ENCODE measurements at places on chromosomes 3 and 15. TPM values are rescaled to one million over a fixed set of nuclear protein-coding genes. Genes with fewer than 3 reads are reported as not detected.
A peak's percentile ranks its signal among the peaks of the same experiment; 100 is the strongest.

DNA sequence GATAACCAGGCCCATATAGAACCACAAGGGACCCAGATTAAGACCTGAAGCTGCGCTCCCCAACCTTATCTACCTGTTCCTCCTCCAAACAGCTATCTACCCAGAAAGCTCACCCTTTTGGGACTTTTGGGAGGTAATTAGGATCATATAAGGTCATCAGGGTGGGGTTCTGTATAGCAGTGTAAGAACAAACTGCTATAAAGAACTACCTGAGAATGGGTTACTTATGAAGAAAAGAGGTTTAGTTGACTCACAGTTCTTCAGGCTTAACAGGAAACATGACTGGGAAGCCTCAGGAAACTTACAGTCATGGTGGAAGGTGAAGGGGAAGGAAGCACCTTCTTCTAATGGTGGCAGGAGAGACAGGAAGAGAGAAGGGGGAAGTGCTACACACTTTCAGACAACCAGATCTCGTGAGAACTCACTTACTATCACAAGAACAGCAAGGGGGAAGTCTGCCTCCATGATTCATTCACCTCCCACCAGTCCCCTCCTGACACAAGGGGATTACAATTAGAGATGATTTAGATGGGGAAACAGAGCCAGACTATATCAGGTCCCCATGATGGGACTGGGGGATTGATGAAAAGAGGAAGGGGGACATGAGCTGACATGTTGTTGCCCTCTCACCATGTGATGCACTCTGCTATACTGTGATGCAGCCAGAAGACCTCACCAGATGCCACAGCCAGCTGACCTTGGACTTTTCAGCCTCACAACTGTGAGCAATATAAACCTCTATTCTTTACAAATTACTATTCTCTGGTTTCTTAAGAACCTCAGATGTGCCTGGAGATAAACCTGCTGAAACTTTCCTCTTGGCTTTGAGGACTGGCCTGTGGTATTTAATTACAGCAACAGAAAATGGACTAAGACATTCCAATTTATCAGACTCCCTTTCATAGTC, 15.3 kb upstream of the FMN1 start:
- no peak for DNase-seq

DNA sequence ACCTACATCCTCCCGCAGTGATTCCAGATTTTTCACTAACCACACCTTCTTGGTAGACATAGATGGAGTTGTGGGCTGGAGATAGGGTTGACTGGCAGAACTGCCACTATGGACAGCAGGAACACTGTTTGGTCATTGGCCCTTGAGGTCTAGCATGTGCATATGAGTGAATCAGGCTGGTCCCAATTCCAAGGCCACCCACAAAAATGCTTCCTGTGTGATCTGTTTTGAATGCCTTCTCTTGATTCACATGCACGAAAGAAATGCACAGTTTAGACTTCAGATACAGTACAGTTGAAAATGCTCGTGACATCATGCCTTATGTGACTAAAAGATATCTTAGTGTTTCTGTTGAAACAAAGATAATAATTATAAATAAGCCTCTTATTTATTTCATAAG, 285.8 kb upstream of the SEMA6D start:
- DNase-seq = peak; percentile 68

- no peak for DNase-seq
Measured at GRCh38 chr3:171168086-171168485, 141.6 kb upstream of the SLC2A2 start.

- peak; percentile 80 for DNase-seq
Measured at GRCh38 chr15:98000249-98001203, 40.0 kb downstream of the ARRDC4 start.

C2CD4A gene
- not detected for polyA plus RNA-seq

SMARCC1 gene
- 14.8 TPM for polyA plus RNA-seq

ST3GAL6 gene
- 0.06 TPM for polyA plus RNA-seq

- no peak for DNase-seq
Measured at GRCh38 chr3:159378396-159379194, 576.7 kb downstream of the MFSD1 start.

GRCh38 chr3:157438194-157438730, 1.6 kb downstream of the PTX3 start:
- DNase-seq = no peak

DNA sequence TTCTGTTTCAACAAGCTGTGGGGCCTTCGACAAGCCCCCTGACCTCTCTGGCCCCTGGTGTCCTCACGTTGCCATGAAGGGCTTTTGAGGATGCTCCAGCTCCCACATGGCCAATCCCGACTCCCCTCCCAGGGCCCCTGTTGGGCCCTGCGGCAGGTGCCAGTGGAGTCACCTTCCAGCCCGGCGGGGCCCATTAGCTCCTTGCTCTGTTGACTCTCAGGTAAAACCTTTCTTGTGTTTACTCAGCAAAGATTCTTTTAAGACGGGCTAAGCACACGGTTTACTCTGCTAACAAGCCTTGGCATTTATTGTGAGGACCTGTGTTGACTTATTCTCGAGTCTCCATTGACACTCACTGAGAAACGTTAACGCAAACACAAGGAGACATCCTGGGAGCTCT, 15.0 kb downstream of the RPLP1 start:
- DNase-seq = no peak

DNA sequence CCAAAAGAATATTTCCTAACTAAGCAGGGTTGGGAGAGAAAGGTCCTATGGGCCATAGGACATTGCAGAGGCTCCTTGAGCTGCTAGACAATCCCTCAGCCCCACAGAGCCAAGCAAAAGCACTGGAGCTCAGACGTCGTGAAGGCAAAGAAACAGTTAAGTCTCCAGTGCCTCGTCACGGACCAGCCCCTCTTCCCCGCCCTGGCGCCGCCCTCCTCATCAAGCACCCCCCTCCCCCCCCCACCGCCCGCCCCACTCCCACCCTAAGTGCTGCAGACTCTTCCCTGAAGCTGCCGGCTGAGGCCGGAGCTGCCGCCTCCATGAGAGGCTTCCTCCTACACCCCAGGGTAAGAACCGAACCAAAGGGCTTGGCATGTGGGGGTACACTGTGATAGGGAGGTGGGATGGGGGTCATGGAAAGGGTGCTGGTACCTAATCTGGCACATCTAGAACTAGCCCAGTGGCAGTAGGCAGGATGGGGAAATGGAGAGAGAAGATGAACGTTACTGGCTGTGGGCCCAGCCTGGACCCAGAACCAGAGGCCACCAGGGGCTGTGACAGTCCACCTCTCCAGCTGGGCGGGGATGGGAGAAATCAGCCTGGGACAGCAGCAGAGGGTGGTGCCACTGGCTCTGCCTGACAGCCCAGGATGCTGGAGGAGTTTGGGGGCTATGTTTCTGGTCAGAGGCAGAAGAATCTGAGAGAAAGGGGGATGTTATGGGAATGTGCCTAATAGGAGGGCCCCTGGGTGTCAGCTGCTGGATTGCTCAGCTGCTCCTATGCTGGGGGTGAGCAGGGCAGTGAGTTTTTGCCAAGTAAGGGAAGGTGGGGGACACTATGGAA, at the start of gene MAP1A:
Gene MAP1A (plus strand): TSS at position 255 of the 843 bp plus-strand sequence. CDS start 3,866 bp downstream, outside the sequence.
- DNase-seq = no peak

FGF12 gene
- polyA plus RNA-seq = 0.11 TPM

DNA sequence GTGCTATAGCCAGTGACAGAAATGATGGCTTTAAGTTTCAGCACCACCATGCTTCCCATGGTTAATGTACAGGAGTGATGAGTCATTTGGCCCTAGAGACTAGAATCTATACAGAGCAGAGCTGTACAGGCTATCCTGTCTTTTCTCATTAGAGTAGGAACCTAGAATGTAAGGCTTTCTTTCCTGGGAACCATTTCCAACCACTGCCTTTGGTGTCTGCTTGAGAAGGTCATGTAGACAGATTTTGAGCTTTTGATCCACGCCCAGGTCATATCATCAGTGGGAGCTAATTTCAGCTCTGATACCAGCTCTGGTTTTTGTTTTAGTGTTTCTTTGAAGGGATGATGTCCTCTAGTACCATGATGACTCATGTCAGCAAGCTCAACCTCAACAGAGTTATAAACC, 543.1 kb downstream of the NTRK3 start:
- no peak for DNase-seq

DNA sequence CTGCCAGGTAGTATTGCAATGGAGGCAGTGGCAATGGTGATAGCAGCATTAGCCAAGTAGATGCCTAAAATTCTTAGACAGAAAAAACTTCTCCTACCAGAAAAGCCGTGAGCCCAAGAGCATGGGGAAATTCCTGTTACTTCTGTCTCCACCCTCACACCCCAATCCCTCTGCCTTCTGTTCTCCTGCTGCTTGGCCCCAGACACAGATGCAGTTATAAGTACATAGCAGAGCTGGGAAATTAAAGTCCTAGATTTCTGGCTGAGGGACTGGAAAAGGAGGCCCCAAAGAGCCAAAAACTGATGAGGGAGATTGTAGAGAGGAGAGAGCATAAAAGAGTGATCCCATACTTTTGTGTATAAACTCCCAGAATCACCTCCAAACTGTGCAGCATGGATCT, 166.9 kb downstream of the SMAD6 start:
- DNase-seq = no peak

- DNase-seq = no peak
Measured at GRCh38 chr15:23536659-23537058, 28.8 kb upstream of the MKRN3 start.

GRCh38 chr3:105032541-105032940, 334.2 kb upstream of the ALCAM start:
- DNase-seq = no peak

RPP25 gene
- 1.3 TPM for polyA plus RNA-seq

DNA sequence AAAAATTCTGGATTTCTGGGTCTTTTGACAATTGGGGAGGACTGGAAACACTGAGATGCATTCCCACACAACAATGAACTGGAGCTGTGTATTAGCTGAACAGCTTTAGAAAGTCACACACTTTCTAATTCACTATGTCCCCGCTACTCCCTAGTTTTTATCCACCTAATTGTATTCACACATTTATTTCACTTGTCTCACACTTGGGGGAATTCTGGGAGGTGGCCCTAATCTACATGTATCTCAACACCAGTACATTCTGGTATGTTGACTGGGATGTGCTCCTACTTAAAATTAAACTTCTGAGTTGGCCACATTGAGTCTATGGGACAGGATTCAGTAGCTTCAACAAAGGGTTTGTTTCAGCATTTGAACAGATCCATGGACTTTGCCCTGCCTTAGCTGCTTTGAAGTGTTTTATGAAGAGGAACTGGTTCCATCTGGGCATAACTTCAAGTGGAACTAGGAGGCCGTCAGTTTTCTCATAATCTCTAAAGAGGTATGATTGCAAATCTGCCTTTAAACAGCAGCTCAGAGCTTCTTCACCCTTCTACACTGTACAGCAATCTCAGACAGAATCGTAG, 106.5 kb upstream of the CMC1 start:
- DNase-seq = no peak

ADAMTS17 gene
- not detected for polyA plus RNA-seq

GRCh38 chr3:22746221-22746620, 456.9 kb upstream of the UBE2E2 start:
- no peak for DNase-seq

DNA sequence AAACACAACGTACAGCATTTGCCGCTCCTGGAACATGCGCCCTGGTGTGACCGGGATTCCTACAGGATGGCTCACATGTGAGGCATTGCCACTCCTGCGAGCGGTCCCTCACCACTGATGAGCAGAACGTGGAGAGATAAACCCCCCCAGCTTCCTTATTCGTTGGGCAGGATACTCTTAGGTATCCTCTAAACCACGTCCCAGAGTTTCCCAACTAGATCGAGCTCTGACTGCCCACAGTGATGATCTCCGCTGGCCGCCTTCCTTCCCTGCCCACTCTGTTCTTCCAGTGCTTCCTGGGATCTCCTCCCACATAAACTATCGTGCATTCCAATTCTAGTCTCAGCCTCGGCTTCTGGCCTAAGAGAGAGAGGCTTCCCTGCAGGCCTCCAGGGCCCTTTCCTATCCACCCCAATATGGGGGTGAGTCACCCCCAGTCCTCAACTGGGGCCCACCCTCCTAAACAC, 91.8 kb downstream of the TOP2B start:
- DNase-seq = peak; percentile 50

DNA sequence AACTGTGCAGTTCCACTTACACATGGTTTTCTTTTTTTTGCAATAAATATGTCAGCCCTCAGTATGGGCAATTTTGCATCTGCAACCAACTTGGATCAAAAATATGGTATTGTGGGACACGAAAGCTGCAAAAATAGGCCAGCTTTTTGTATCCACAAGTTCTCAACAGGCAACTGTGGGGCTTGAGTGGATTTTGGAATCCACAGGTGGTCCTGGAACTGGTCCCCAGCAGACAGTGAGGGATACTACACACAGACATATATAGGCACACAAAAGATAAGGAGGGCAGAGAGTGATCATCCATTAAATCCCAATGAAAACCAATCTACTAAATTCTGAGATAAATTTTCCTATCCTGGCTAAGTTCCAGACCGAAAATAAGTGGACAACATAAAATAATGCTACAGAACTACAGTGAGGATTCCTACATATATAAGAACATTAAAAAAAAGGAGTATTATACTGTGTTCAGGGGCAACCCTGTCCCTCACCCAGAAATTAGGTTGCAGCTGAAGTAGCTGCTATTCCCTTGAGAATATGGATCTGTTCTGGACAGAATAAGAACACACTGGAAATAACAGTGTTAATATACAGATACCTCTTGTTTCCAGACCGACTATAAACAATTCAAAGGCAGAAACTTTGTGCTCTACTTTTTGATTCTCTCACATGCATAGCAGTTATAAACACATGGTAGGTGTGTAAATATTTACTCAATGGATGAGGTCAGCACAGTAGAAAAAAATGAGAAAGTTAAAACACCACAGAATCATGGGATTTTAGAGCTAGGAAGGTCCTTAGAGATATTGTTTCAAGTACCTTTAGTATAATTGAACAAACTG, 25.4 kb downstream of the DENND4A start:
- DNase-seq = no peak

- DNase-seq = no peak
Measured at GRCh38 chr15:96887730-96888129, 557.2 kb downstream of the NR2F2 start.

- DNase-seq = no peak
Measured at GRCh38 chr15:96372554-96372953, 42.1 kb downstream of the NR2F2 start.

- no peak for DNase-seq
Measured at GRCh38 chr3:131960324-131960723, 74.5 kb downstream of the CPNE4 start.

- DNase-seq = peak; percentile 73
Measured at GRCh38 chr3:45124352-45124751, 21.8 kb downstream of the CDCP1 start.

All from BJ (cell line).